ENCODE measurements at places on chromosomes 2 and 18.

DNA sequence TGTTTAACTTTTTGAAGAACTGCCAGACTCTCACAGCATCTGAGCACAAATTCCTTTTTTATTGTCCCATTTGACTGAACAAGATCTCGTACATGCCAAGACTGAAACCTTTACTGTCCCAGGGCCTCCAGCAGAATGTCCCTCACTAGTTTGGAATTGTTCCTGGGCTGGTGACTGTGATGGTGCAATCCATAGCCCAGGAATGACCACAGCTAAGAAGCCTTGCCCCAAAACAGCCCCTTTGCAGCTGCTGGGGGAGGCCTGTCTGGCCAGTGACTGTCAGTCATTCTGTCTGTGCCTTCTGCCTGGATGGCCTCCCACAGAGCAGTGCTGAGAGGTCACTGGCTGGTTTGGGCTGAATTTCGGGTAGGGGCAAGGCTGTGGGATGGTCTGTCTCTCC lies 184.5 kb upstream of the MSH6 start:
- no peak for DNase-seq

DNA sequence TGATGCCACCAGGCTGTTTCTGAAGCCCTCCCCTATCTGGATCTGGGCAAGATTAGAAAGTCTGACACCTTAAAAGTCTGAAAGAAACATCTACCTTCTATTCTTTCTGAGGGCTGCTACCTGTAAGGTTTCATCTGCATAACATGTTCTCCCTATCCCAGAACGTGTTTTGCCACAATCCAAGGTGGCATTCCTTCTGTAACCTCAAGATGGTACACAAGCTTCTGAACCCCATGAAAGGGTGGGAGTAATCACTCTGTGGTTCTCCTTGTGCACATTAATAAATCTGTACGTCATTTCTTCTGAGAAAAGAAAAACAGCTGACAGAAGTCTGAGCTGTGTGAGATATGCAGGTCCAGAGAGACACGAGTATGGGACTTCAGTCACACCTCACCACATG lies 41.8 kb upstream of the MSH6 start:
- no peak for DNase-seq

- no peak for DNase-seq
Measured at GRCh38 chr2:126720638-126721037, 64.7 kb downstream of the GYPC start.

GRCh38 chr2:30484995-30485394 lies 37.9 kb downstream of the LCLAT1 start:
- DNase-seq, result no peak

GRCh38 chr2:73908689-73909652 lies 16.2 kb downstream of the ACTG2 start:
- DNase-seq, result no peak

DNA sequence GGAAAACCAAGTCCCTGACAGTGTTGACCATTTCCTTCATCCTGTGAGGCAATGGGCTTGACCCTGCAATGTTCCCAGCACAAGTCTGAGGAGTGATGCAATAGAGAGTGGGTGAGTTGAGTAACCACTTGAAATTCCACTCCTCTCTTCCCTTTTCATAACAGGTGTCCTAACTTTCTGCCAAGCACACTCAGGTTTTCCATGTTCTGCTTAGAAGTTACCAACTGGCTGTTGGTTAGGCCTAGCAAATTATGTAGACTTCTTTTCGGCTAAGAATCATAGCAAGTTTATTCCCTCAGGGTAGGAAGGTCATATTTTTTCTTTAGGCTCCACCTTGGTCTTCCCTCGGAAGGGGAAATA lies 11.5 kb downstream of the GNLY start:
- DNase-seq, result peak; percentile 85
